Chondrocyte (in vitro differentiated cells): ENCODE measurements at places on chromosomes 3 and 15.

DNA sequence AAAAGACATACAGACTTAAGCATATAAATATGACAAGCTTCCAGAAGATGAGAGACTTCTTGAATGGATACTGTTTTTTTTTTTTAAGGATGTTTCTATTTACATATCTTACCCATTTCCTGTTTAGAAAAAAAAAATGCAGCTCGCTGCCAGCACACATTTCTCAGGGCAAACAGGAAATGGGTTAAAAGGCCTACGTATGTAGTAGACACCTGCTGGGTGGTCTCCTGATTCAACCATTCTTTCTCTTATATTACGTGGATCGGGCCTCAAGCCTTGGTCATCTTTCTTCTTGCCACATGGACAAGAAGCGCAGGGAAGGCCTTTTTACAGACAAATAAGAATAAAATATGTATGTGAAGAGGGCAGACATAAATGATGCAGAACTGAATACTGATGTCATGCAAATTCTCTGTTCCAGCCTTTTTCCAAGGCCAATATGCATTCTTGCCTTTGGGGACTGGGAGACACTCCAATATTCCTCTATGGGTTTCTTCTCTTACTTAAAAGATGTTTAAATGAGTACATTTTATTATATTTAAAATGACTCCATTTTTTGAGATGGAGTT lies 35.0 kb upstream of the TJP1 start:
- no peak for DNase-seq

GRCh38 chr3:63333815-63334214 lies 55.7 kb downstream of the SYNPR start:
- no peak for DNase-seq

DNA sequence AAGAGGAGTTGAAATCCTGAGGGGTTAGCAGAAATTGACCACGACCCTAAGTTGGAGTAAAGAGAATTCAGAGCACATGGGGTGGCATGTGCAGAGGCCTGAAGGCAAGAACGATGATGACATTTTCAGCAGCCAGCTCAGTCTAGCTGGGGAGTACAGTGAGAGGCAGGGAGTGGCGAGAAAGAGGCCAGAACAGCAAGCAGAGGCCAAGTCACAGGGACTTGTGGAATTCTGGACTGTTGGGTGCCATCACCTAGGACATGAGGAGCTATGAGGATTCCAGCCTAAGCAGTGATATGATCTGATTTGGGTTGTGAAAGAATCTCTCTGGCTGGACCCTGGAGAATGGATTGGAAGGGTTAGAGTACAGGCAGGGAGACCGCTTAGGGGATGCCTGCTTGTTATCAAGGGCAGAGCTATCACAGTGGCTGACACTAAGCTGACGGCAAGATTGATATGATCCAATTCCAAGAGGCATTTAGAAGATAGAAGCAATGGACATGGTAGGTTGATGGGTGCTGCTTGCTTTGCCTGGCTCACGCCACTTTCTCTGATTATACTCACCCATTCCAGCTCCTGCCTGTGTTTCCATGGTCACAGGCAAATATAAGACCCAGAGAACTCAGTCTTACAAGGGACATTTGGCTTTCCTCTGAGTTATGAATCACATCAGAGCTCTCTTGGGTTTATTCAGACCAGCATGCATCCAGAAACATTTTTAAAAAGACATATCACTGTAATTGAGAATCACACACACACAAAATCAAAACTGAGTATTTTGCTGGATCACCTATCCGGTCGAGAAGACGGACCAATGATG lies 66.4 kb downstream of the LRTM1 start:
- no peak for DNase-seq

- DNase-seq, result no peak
Observed at GRCh38 chr3:33724256-33724655, 6.2 kb upstream of the CLASP2 start.

- DNase-seq, result no peak
Observed at GRCh38 chr15:38651328-38652038, 86.9 kb upstream of the RASGRP1 start.

DNA sequence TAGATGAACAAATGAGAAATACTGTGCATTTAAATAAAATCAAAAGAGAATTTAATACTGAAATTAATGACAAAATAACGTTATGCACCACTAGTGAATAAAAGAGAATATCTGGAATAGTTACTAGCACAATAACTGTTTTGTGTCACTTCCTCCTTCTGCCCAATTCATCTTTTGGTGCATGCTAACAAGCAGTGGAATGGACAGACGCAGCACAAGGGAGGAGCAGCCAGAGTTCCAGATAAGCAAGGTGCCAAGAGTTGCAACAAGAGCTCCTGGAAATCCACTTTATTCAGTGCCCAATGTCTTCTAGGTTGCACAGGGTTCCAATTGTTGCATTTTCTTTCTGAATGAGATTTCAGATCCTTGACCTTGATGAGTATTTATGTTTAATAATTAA lies 66.5 kb upstream of the PLXND1 start:
- DNase-seq, result no peak
